ENCODE measurements at places on chromosomes 7 and 10.

GRCh38 chr10:96077156-96077555 is 33.8 kb downstream of the CCNJ start:
- DNase-seq, result no peak

GRCh38 chr10:22805304-22805703 is 90.9 kb upstream of the PIP4K2A start:
- DNase-seq, result peak; percentile 77

- DNase-seq, result no peak
Measured at GRCh38 chr10:15714847-15715246, 4.9 kb downstream of the ITGA8 start.

GRCh38 chr7:72266771-72267170 is 145.4 kb downstream of the CALN1 start:
- DNase-seq, result no peak

DNA sequence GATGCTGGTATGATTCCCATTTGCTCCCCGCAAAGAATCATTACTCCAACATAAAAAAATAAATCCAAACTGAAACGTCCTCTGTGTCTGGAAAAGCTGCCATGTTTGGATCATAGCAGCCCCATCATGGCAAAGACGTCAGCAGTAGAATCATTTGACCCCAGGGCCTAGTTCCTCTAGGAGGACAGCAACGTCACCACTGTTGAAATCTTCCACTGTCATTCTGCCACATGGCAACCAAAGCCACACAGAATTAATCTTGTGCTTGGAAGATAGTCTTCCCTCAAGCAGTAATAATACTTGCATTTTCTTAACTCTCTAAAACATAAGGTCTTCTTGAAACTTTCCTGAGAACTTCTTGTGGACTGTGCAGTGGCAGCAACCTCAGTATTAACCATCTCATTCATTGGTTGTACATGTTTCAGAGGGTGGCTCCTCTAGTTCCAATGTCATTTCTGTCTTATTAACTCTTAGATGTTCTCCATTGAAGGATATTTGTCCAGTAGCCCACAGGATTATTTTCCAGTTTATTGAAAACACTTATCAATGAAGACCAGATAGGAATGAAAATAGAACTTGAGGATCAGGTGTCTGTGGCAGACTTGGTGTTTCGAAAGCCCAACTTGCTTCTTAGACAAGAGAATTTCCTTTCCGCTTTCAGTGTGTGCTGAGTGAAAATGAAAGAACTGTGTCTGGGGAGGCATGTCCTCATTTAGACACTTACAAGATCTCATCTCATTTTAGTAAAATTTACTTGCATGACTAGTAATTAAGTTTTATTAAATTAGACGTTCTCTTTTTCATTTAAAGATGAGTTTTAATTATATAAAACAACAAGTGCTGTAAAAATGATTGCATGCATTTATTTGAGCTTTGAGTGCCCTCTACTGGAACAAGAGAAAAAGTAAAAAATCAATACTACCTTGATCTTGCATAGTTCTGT is 28.9 kb upstream of the INHBA start:
- no peak for DNase-seq

DNA sequence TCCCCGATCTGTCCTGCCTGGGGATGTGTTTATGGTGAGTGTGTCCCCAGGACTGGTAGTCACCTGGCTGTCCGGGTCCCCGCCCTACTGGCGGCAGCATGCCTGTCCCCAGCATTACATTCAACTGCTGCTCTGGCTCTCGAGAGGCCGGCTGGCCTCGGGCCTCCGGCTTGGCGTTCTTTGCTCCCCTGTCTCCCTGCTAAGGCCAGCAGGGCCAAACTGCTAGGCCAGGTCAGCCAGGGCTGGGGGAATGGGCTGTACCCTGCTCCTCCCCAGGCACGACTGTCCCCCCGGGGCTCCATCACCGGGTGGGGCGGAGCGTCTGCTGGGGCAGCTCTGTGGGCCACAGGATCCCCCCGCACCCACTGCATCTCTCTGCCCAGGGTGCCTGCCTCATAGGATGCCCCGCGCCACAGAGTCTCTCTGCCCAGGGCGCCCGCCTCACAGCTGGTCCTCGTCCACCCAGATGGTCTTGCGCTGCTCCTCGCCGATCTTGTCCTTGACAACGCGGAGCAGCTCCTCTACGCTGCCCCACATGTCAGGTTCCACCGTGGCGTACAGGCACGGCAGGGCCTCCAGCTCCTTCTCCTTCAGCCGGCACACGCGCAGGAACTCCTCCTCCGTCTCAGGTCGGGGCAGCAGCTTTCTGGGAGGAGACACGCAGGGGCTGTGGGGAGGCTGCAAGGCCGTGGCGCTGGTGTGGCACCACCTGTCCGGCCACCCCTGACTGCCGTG is 62.3 kb upstream of the GNA12 start:
- no peak for DNase-seq

- no peak for DNase-seq
Measured at GRCh38 chr7:112833082-112833481, 42.9 kb upstream of the TMEM168 start.

- no peak for DNase-seq
Measured at GRCh38 chr7:108045154-108045553, 42.2 kb upstream of the LAMB1 start.

DNA sequence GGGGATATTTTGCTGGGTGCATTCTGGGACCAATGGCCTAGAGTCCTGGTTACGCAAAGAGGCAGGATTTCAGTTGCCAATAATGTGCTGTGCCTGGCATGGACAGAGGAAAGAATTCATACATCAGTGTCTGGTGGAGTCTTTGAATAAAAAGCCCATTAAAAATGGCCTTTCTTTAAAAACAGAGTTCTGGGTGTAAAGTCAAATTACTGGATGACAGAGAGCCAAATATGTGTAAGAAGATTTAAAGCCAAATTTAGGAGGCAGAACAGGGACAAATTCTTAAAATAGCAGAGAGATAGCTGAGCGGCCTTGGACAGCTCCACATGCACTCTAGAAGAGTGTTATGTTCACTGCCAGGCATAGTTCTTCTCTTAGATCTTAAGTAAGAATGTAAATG is 60.8 kb upstream of the MEOX2 start:
- no peak for DNase-seq

GRCh38 chr10:53690524-53691240 is 918.1 kb upstream of the MBL2 start:
- peak; percentile 56 for DNase-seq

DNA sequence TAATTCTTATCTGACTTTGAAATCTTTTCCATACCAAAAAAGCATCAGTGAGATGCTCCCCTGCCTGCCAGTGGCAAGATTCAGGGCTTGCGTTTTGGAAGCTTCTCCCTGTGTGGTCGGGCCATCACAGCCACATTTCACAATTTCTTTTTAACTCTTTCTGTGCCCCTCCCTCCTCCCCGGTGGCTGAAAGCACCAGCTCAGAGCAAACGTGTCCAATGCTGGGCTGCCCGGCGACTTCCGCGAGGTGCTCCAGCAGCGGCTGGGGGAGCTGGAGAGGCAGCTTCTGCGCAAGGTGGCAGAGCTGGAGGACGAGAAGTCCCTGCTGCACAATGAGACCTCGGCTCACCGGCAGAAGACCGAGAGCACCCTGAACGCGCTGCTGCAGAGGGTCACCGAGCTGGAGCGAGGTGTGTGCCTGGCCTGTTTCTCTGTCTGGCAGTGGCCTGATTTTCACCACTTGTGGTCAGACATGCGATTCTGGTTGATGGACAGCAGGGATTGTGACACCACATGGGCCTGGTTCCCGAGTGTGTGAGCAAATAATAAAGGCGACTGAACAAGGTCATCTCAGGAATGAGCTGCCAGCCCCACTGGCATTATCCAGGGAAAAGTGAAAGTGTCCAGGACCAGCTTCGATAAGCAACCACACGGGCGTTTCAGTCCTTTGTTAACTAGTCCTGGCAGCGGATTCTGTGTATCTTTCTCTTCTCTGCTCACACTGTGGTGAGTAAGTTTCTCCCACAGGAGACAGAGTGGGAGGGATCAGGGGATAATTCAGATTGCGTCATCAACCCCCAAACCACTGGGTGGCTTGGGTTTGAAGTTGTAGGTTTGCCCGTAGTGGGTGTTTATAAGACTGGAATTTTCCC is 2.6 kb downstream of the NPTX2 start:
- no peak for DNase-seq

DNA sequence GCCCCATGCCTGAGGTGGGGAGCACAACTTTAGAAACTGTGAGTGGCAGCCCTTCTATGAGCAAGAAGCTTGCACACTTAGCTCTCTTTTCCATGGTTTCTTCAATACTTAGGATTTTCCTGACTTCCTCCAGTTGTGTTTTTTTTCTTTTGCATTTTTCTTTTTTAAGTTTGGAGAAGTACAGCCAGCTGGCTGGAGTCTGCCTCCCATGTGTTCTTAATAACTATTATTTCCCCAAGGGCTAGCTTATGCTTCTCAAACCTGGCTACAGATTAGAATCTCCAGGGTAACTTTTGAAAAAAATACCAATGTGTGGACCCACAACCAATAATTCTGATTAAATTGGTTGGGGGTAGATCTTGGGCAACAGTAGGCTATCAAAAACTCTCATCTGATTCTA is 37.4 kb upstream of the MEOX2 start:
- no peak for DNase-seq

GRCh38 chr7:8827329-8827728 is 393.9 kb downstream of the NXPH1 start:
- DNase-seq, result no peak

DNA sequence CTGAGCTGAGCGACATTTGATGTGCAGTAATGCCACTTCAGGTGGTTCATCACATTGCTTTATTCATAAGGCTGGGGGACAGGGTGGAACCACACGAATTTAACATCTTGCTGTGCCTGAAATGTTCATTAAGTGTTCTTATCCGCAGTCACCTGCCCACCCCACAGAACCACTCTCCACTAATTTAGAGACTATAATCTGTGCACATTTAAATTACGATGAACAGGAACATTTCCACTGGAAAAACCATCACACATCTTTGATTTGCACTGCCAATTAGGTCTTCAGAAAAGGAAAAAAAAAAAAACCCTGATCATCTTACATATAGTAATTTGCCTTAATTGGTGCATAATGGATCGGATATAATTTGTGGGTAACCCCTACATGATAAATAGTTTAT is 2.3 kb downstream of the CDCA7L start:
- no peak for DNase-seq

Data from BE2C (cell line).